AML-193 (cell line): ENCODE measurements at places on chromosomes 12 and 14.

- DNase-seq, result no peak
These were observed 8.6 kb upstream of the PIP4K2C start for GRCh38 chr12:57582440-57582839.

- no peak for DNase-seq
These were observed 90.9 kb downstream of the GALNT9 start for GRCh38 chr12:132238488-132238854.

GRCh38 chr12:6469092-6469491 is 1.4 kb downstream of the VAMP1 start:
- DNase-seq, result peak; percentile 4

DNA sequence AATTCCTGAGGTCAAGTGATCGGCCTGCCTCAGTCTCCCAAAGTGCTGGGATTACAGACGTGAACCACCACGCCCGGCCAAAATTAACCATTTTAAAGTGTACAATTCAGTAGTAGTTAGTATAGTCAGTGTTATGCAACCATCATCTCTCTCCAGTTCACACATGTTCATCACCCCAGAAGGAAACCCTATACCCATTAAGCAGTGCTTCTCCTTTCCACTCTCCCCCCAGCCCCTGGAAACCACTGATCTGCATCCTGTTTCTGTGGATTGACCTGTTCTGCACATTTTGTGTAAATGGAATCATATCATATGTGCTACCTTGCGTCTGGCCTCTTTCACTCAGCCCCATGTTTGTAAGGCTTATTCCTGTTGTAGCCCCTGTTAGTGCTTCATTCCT is 52.2 kb downstream of the PHETA1 start:
- DNase-seq, result no peak

DNA sequence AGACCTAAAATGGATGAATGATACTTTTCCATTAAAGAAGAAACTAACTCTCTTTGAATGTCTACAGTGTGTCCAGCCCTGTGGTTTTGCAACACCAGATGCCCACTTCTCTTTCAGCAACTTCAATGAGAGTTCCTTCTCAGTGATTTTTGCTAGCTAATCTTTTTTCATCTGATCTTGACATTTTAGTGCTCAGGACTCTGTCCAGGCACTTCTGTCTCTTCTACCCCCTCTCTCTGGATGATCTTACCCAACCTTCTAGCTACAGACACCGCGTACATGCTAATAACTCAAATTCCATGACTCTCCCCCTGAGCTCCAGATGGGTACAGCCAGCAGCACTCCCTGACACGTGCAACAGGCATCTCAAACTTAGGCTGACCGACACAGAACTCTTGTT is 161.1 kb upstream of the FOXN3 start:
- DNase-seq, result peak; percentile 23

GRCh38 chr14:49692811-49693734 is at the start of gene KLHDC1:
KLHDC1 (plus strand) TSS chr14:49693120; CDS start chr14:49693195, 75 bp downstream.
- DNase-seq, result peak; percentile 53

- DNase-seq, result peak; percentile 78
These were observed 13.7 kb upstream of the TCTN1 start for GRCh38 chr12:110600254-110600653.

DNA sequence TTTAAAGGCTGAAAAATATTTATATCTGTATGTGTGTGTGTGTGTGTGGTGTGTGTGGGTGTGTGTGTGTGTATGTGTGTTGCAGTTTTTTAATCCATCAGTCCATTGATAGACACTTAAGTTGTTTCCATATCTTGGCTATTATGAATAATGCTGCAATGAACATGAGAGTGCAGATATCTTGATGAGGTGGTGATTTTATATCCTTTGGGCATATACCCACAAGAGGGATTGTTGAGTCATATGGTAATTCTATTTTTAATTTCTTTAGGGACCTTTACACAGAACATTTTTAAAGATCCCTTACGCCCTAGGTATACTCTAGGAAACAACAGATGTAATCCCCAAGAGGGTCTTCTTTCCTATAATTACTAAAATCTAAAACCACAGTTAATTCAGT is 154.5 kb upstream of the CLEC14A start:
- DNase-seq, result no peak

DNA sequence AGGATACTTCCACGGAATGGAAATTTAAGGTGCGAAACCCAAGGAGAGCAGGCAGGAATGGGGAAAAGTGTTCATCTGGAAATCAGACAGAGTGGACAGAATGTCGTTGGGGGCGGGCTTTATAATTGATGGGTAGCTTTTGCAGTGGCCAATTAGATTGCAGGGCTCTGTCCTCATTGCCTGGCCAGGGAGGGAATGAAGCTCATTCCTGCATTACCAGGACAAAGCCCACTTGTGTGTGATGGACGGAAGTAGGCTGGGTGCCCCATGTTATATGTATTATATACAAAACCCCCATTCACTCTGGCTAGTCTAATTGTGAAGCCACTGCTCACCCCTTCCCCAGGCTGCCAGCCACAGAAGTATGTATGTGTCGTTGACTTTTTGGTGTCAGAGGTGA is 23.6 kb downstream of the ZNF664 start:
- no peak for DNase-seq
